ENCODE measurements at places on chromosomes 13 and 19.
A peak's percentile ranks its signal among the peaks of the same experiment; 100 is the strongest.

GRCh38 chr13:31221057-31221456 lies 21.3 kb downstream of the B3GLCT start:
- DNase-seq = no peak

GRCh38 chr19:5719274-5719960 lies 529 bp downstream of the LONP1 start:
- DNase-seq = peak; percentile 18

DNA sequence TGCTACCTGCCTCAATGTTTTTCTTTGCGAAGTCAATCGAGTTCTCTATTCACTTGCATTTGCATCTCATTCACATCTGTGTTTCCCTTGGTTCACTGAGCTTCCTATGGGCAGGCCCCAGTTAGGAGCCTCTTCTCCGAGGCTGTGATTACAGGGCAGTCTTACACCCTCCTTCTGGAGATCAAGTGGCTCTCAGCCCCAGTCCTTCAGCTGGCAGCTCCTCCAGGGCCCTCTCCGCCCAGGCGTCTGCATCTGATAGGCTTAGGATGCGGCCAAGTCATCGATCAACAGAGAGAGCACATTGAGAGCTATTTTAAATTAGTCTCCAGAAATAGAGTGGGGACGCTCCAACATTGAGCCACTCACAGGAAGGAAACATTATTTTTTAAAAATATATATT lies 44.2 kb downstream of the MBNL2 start:
- no peak for DNase-seq

DNA sequence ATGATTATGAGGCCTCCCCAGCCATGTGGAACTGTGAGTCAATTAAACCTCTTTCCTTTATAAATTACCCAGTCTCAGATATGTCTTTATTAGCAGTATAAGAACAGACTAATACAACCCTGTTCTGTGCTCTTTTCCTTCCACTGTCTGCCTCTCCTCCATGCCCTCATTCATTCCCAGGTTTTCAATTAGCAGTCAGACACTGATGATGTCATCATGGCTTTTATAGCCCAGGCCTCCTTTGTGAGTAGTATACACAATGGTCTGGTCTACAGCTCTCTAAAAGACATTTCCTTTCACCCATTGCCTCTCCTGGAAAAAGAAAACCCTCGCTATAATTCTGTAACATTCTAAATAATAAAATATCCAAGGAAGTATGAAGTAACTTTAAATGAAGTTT lies 25.5 kb downstream of the FGF14 start:
- peak; percentile 8 for DNase-seq

DNA sequence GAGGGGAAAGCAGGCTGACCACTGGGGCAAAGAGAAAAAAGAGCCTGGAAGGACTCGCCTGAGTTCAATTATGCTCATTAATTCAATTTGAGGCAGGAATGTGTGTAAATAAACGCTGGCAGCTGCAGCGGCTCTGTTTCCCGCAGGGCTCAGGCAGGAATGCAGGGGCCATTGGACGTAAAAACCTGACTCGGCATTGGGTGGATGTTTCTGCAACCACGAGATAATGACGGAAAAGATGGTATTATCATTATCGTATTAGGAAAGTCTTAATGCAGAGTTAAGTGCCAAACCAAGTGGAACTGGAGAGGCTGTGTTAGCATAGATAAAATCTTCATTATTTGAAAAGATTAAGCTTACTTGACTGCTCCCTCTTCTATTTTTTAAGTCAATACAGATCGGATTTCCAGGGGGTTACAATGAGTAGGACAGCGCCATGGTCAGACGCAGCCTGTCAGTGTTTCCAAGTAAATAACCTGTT lies 169.8 kb downstream of the SHISA2 start:
- DNase-seq = peak; percentile 67

- DNase-seq = peak; percentile 64
Observed at GRCh38 chr19:17996826-17997316, 11.1 kb upstream of the ARRDC2 start.

- DNase-seq = no peak
Observed at GRCh38 chr13:35309706-35310105, 166.8 kb downstream of the MAB21L1 start.

DNA sequence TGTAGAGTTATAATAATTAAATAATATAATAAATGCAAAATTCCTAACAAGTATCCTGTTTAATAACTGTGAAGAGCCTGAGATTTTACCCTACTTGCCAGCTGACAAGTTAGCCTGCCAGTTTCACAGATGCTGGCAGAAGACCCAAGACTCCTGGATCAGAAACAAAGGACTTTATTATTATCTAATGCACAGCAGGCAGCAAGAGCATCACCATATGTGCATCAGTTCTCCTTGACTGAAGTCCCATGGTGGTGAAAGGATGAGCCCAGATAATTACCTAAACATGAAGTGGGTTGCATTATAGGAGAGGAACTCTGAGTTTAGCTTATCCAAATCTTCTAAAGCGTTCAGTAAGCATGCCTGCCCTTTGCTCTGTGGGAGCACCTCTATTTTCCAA lies 39.1 kb upstream of the MTIF3 start:
- no peak for DNase-seq

GRCh38 chr19:50910722-50911121 lies 473 bp downstream of the KLK4 start:
- DNase-seq = no peak

- no peak for DNase-seq
Observed at GRCh38 chr19:33377586-33378475, 4.3 kb downstream of the CEBPG start.

DNA sequence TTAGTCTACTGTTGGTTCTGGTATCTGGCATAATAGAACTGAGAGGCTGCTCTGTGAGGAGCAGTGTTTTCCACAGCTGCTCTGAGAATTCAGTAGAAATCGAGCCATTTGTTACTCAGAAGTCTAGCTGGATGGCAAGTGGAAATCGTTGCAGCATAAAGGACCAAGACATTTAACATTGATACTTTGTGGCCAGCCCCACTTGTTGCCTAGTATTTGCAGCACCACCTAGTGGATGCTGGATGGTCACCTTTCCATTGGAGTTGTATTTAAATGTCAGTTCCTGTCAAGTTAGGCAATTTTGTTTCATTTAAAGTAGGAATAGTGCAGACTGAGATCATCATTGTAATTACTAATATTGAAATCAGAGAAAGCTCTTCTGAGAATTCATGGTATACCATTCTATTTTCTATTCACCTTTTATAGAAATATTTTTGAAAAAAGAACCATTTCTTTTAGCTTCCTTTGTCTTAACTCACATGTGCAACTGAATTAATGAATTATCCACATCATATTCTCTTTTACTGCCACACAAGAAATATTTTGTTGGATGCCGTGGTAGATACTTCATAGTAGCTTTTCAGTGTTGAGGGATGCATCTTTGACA lies 64.6 kb downstream of the PDS5B start:
- peak; percentile 8 for DNase-seq

- DNase-seq = no peak
Observed at GRCh38 chr19:2449019-2449418, 7.7 kb downstream of the LMNB2 start.

- no peak for DNase-seq
Observed at GRCh38 chr13:51453959-51454703, 1.3 kb upstream of the INTS6 start.

- no peak for DNase-seq
Observed at GRCh38 chr13:51815848-51816247, 11.9 kb upstream of the DHRS12 start.

DNA sequence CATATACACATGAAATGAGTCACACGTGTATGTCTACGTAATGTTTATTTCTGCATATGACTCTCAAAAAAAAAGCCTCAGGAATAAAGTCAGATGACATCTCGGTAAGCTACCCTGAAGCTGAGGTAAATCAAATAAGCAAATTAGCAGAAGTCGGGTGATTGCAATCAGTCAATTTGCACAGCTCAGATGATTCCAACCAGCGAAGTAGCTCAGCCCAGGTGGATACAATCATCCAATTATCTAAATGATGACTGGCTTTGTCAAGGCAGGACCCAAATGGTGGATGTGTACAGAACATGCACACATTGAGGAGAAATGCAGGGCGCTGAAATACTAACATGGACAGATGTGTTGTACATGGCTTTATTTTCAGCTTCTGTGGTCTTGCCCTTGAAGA lies 148.5 kb downstream of the ZNF486 start:
- DNase-seq = no peak

- no peak for DNase-seq
Observed at GRCh38 chr19:30375553-30376031, 3.4 kb downstream of the ZNF536 start.

DNA sequence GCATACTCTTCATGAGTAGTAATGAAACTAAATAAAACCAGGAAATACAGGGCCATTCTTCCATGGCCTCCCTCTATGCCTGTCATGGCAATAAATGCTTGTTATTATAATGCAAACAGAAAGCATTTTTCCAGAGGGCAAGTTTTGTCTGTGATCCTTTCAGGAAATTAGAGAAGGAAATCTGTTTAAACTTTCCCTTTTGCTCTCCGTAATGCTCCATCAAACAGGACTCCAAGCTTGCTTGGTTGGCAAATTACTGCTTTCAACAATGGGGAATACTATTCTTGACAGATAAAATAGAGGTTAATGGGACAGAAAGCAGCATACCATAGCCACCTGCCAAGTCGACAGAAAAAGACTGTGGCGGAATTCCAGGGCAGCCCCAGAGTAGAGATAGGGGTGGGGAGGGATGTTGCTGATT lies 252.5 kb downstream of the LHFPL6 start:
- DNase-seq = no peak

DNA sequence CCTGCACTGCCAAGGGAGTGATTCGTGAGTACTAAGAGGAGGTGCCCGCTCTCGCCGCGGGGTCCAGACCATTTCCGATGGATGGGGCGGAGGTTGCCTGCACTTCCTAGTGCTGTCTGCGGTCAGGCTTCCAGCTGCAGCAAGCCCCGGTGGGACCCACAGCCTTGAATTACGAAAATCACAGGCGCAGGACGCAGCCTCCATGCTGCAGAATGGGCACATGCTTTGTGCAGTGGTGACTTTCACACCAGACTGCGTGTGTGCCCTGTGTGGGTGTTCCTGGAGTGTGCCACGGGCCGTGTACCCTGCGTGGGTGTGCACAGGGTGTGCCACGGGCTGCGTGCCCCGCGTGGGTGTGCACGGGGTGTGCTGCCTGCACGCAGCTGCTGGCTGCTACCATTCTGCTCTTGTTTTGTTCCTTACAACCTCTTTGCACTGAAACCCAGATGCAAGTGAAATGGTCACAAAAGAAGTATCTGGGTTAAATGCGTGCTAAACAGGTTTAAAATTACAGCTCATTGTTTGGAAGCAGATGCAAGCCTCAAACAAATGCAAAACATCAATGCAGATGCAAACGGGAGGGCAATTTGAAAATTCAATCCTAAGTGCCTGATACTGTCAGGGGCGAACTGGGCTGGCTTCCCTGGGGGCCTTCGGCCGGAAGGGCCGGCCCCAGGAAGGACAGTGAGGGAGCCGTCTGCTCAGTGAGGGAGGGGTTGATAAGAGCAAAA lies 221.2 kb upstream of the SOX1 start:
- peak; percentile 68 for DNase-seq

DNA sequence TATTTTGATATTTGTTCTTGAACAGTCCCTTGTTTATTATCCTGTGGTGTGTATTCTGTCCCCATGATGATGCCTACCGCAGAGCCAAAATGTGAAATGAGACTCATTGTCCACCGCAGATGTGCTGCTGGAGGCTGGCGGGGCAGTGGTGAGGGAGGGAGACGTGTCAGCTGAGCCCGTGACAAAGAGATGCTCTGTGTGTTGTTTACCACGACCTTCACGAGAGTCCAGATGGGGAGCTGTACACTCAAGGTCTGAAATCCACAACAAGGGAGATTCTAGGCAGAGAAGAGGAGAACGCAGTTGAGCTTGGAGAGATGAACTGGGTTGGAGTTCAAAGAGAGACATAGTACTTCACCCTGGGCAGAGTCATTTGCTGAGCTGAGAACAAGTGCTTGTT lies 20.8 kb upstream of the AMER2 start:
- no peak for DNase-seq

GRCh38 chr13:25992076-25992475 lies 59.7 kb downstream of the SHISA2 start:
- DNase-seq = no peak

DNA sequence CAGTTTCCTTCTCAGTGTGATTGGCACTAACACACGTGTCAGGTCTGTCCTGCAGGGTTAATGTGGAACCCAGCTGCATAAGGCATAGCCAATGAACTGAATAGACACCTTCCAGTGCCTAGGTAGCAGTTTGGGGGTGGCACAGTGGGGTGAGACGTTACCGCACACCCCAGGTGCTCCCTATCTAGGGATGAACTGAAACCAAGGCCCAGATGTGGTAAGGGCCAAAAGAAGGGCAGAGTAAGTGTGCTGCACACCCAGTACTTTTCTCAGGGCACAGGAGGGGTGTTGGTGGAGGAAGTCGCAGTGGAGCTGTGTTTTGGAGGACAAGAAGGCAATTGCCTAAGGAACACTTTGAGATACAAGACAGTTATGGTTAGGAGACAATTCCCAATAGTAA lies 317.9 kb upstream of the TSHZ3 start:
- DNase-seq = no peak

Data from NCI-H345 (cell line).